ENCODE measurements at places on chromosomes 2 and 18.

DNA sequence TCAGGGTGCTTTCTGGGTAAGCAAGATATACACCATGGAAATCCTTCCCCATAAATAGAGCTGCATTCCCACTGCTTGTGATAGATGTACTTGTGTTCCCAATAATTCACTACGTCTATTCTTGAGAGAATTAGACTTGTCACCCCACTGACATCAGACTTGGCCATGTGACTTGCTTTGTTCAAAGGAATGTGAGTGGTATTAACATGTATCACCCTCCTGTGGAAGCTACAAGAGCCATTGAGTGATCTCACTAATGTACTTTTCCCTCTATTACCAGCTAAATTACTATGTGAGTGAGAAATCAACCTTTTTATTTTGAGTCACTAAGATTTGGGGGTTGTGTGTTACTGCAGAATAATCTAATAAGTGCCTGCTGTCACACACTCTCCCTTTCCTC is 176.0 kb downstream of the CCDC178 start:
- no peak for DNase-seq

- DNase-seq = no peak
These were observed 476.3 kb downstream of the SOX11 start for GRCh38 chr2:6168485-6168884.

DNA sequence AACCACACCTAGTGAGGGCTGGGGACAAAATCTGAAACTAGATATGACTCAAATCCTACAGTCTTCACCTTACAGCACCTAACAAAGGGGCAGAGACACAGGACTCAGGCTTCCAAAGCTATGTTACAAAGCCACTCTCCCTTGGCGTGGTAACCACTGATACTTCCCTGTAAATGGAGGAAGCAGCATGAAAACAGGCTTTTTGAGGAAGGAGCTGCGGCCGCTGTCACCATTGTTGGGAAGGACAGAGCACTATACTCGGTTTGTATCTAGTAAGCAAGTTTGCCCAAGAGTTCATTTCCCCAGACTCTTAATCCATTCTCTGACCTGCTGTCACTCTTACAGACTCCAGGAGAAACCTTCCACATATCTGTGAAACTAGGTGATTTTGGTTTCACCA is 60.3 kb downstream of the LONRF2 start:
- DNase-seq = no peak

GRCh38 chr18:73896685-73897084 is 250.9 kb downstream of the FBXO15 start:
- no peak for DNase-seq

GRCh38 chr2:66696374-66696773 is 261.4 kb downstream of the MEIS1 start:
- no peak for DNase-seq

Data from activated CD8-positive, alpha-beta memory T cell treated with anti-CD3 and anti-CD28 coated beads for 24 hours (primary cell).